ENCODE measurements at places on chromosomes 5 and 9. TPM values are rescaled to one million over a fixed set of nuclear protein-coding genes. Genes with fewer than 3 reads are reported as not detected.

- H3K4me3 ChIP-seq: no peak overlapping the region
- no peaks in the 10 kb centered on the region for H3K36me3 ChIP-seq
- H3K4me1 ChIP-seq: no peaks in the 10 kb centered on the region
- no peak for DNase-seq
- no peak overlapping the region for H3K27ac ChIP-seq
Measured at GRCh38 chr5:94793816-94794198, 175.3 kb downstream of the SLF1 start.

DNA sequence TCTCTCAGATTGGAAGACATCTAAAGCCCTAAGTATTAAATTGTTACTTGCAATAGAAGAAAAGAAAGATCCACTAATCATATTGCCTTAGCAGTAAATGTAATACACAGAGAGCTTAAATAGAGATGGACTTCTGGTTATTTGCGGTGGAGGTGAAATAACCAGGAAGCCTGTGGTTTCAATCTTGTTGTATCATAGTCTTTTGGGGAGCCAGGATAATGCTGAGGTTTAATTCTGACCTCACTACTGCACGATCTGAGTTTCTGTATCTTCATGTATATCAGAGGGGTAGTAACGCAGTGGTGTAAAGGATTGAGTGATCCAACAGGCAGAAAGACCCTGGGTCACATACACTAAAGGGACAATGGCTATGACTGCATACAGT lies 71.7 kb downstream of the ANKRD55 start:
- H3K4me1 ChIP-seq: no peaks in the 10 kb centered on the region
- no peak overlapping the region for H3K4me3 ChIP-seq
- no peaks in the 10 kb centered on the region for H3K36me3 ChIP-seq
- no peak for DNase-seq
- no peak overlapping the region for H3K27ac ChIP-seq
- no peaks in the 10 kb centered on the region for H3K27me3 ChIP-seq

- no peaks in the 10 kb centered on the region for H3K36me3 ChIP-seq
- H3K4me3 ChIP-seq: no peak overlapping the region
- DNase-seq: no peak
- H3K27me3 ChIP-seq: no peaks in the 10 kb centered on the region
- no peak overlapping the region for H3K27ac ChIP-seq
Measured at GRCh38 chr9:86511614-86512360, 157.6 kb upstream of the TUT7 start.

CDH6 gene
- total RNA-seq: 196 TPM

PFN3 gene
- total RNA-seq: not detected

Measured in kidney (tissue), 22 donors.